ENCODE measurements at places on chromosomes 16 and 17.
A peak's percentile ranks its signal among the peaks of the same experiment; 100 is the strongest.

- no peak for DNase-seq
These were observed at the start of gene C16orf78 for GRCh38 chr16:49373504-49373903. Gene C16orf78 (plus strand): TSS chr16:49373804. CDS start chr16:49373940, 136 bp downstream.

DNA sequence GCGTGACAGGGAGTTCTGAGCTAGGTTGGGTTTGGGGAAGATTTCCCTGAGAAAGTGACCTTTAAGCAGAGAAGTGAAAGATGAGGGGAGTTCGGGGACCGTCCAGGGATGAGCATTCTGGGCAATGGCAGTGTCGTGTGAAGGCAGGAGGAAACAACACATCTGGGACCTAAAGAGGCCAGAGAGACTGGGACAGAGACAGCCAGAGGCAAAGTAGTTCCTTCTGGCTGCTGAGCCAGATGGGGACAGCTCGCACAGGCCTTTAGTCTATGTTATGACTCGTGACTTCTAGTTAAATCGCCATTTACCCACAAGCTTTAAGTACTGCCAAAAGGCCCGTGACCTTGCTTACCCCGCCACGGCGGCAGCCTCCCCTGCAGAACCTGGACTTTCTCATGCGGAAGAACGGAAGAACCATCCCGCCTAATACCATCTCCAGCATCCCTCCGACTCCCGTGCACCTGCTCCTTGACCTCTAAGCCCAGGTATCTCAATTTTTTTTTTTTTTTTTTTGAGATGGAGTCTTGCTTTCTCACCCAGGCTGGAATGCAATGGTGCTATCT is 8.5 kb upstream of the MED11 start:
- DNase-seq = peak; percentile 49

- DNase-seq = peak; percentile 27
These were observed 172.0 kb upstream of the CHMP6 start for GRCh38 chr17:80819422-80820164.

- no peak for DNase-seq
These were observed 171.3 kb downstream of the ABCA8 start for GRCh38 chr17:68783861-68784260.

DNA sequence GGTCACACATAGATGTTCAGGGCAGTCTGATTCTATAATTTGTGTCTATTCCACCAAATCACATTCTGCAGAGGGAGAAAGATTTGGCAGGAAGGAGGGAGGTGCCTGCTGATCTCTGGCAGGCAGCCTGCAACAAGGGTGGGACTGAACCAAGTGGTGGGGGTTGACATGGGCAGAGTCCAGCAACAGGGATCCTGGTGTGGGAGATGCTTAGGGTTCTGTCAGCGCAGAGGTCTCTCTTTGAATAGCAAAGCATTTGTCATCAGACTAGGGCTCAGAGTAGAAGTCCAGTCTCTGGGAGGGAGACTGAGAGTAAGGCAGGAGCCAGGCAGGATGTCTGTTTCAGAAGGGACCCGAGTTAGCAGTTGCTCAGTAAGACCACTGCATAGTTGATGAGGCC is 94.6 kb downstream of the UTP18 start:
- no peak for DNase-seq

GRCh38 chr16:86466696-86467406 is 43.5 kb upstream of the FOXF1 start:
- no peak for DNase-seq

DNA sequence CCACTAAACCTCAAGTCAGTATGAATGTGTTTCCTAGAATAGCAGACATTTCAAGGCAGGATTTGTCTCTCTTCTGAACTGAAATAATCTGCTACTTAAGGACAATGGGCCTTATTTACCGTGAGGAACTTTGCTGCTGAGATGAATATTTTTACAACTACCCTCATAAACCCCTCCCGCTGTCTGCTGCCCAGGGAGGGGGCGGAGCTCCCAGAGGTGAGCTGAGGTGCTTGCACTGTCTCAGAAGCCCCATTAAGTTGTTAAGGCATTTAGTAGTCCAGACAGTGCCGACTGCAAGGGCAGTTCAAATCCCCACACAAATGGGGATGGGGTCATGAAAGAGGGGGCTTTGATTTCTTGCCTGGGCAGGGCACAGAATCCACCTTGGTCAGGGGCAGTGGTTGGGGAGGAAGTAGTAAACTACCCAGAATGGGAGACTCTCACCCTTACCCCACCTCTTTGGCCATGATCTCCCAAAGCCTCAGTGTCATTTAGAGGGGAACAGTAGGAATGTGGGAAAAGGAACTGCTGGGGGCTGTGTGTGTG is 19.2 kb downstream of the HNF1B start:
- no peak for DNase-seq

DNA sequence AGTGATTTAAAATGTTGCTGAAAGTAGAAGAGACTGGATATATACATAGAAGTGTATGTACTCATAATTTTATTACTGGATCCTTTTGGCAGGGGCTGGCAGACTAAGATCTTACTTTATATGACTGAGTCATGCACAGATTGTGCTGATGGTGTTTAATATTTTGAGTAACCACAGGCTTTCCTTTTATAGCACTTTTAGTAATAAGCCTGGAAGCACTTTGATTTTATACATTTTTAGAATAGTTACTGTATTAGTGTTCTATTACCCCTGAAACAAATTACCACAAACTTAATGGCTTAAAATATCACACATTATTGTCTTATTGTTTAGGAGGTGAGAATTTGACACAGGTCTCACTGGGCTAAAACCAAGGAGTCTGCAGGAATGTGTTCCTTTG is 113.4 kb upstream of the CDH8 start:
- no peak for DNase-seq

DNA sequence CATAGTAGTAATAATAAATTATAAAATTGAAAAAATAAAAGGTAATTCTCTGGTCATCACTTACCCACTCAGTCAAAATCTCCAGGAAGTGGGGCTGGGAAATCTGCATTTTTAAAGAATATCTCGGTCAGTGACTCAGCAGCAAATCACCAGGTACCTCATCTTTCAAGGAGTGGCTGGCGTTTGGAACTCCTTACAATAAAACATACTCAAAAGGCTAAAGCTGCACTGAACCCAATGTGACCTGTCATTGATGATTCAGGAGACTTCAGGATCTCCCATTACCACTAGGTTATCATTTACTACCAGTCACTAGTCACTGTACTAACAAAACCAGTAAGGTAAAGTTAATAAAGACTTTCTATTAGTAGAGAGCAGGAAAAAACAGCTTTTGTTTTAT is 21.5 kb upstream of the RFFL start:
- DNase-seq = no peak

DNA sequence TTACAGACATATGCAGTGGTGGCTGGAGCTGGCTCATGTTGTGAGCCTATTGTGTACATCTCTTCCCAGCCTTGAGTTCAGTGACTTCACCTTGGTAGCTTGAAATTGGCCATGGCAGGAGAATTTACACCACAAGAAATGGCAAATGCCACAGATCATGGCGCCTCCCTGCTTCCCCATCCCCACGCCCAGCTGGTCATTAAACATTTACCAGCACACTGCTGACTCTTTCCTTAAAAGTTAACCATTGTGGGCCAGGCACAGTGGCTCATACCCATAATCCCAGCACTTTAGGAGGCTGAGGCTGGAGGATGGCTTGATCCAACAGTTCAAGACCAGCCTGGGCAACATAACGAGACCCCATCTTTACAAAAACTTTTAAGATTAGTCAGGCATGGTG is 22.6 kb upstream of the ITGB4 start:
- DNase-seq = no peak
